ENCODE measurements at places on chromosomes 3 and 15.

DNA sequence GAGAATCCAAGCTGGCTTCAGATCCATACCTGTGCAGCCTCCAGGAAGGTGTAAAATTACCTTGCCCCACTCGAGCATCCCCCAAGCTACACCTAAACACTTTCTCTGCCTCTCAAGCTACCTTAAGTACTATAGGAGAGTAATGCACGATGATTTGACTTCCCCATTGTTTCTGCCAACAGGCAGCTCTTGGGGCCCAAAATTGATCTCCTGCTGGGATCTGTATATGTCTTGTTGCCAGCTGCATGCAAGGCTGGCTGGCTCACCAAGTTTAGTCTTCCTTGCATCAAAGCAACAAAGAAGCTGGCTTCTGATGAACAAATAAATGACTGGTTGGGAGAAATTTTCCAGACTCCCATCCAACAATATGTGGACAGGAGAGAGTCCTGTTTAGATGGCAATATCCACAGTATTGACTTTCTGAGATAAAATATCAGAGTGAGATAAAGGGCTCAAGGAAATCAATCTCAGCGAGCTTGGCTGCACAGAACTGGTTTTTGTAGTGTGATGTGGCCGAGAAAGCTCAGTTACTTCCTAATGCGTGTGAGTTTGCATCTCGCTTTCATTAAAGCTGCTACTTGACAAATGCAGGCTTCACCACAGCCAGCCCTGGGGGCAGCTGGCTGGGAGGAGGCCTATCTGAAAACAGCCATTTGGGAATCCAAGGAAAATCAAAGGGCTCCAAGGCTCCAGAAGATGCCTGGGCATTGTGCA, 140.7 kb downstream of the MINAR1 start:
- no peak for DNase-seq

GRCh38 chr3:149209431-149209830, 12.2 kb downstream of the CP start:
- DNase-seq: no peak

DNA sequence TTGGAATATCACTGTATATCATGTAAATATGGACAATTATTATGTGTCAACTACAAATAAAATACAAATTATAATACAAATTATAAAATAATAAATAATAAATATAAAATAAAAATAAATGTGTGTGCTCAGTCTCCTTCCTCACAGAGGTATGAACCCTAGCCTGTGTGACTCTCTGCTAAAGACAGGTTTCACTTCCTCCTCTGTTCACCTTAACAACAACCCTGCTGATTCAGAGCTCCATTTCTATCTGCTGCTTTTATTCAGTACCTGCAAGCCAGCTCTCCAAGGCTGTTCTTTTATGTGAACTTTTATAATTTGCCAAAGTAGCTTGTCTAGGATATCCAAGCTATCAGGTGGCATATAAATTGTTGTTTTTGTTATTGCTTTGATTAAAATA, 610.7 kb upstream of the GRM7 start:
- DNase-seq: no peak

DNA sequence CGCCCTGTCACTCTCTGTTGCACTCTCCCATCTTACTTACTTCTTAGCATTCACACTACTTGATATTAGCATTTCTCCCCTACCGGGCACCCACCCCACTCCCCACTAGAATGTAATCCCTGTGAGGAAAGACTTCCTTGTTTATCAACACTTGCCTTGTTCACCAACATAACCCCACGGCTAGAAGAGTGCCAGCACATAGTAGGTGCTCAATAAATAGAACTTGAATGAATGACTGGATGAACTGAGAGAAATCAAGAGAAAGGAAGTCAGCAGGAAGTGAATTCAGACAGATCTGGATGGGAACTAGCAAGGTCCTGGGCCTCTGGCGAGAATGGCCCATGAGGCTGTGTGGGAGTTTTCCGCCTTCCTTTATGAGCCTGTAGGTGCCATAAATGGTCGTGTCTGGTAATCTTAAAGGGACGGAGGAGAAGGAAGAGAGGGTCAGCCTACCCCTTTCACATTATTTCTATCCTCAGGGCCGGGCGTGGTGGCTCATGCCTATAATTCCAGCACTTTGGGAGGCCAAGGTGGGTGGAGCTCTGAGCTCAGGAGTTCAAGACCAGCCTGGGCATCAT, 42.4 kb upstream of the HERC1 start:
- no peak for DNase-seq

DNA sequence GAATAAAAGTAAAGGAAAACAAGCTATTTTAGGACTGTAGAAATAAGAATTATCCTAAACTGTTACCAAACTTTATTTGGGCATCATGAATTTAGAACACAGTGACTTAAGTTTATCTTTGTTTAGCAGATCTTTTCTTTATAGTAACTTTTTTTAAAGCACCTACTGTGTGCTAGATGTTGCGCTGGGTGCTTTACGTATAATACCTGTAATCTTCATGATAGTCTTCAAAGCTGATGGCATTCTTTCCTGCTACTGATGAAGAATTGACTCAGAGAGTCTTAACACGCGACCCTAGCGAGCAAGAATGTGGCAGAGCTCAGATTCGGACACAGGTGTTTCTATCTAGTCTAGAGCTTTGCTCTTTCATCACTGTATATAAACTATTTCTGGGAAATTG, 53.9 kb downstream of the CHD2 start:
- DNase-seq: no peak

DNA sequence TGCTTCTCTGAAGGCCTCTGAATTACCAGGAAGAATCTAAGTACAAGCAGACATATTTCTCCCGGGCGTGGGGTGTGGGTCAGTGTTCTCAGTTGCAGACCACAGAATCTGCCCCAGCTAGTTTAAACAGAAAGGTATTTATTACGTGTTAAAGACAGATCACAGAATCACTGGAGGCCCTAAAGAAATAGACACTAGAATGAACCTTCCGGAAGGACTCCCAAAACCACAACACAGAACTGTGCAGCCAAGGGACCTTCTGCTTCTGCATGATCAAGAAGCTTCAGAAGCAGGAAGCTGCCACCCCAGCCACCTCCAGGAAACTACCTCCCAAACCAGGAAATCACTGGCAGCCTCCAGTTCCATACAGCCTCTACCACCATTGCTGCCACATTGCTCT, 32.7 kb upstream of the ZFAND6 start:
- no peak for DNase-seq

- no peak for DNase-seq
Measured at GRCh38 chr3:66485291-66485968, 15.4 kb downstream of the LRIG1 start.

DNA sequence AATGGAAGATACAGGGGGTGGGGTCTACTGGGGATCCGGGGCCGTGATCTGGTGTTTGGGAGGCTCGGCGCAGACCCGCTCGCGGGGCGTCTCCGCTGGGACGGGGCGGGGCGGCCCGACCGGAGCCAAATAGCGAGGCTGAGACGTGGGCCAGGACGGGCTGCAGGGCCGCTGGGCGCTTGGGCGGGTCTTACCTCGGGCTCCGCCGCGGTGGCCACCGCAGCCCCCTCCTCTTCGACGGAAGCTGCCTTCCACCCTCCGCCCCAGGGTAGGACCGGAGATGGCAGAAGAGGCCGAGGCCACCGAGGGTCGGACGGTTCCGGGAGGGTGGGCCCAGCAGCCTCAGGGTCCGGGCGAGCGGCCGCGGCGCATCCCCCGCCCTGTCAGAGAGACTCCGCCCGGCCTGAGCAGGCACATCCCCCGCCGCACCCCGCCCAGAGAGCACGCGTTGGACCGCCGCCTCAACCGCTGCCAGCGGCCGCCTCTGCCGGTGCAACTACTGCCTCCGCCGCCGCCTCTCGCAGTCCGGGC, 399 bp downstream of the MYO9A start:
- DNase-seq: peak; percentile 61

DNA sequence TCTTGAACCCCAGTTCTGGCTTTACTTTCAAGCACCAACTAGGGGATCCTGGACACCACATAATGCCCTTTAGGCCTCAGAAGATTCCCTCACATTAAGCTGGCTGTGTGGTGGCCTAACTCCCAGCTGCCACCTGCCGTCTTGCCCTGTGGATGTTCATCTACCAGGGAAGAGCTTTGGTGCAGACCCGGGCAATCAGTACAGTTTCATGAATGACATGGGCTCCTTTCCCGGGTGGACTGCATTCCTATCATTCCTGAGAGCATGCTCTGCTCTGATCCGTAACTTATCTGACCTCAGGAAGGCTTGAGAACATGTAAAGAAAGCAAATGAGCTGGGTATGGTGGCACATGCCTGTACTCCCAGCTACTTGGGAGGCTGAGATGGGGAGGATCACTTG, 50.0 kb upstream of the GSK3B start:
- no peak for DNase-seq

DNA sequence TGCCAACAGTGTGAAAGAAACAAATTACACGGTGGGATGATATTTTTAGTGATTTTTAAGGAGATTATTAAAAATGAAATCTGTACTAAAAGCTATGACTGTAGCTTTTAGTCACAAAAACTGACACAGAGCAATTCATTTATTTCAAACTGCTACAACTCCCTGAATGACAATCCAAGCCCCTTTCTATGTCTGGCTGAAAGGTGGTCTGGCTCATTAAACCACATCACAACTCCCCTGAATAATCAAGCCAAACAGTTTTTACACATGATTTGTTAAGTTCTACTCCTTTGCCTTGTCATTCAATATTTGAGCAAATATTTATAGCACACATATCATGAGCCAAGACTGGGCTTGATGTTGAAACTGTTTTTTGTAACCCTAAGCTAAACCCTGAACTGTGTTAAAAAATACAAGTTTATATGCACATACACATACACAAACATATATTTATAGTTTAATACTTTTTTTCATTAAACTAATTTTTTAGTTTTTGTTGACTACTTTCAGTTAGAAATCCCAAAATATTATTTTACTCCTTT, 125.5 kb downstream of the RBMS3 start:
- DNase-seq: no peak

GRCh38 chr3:114310695-114311094, 16.9 kb downstream of the TIGIT start:
- no peak for DNase-seq

DNA sequence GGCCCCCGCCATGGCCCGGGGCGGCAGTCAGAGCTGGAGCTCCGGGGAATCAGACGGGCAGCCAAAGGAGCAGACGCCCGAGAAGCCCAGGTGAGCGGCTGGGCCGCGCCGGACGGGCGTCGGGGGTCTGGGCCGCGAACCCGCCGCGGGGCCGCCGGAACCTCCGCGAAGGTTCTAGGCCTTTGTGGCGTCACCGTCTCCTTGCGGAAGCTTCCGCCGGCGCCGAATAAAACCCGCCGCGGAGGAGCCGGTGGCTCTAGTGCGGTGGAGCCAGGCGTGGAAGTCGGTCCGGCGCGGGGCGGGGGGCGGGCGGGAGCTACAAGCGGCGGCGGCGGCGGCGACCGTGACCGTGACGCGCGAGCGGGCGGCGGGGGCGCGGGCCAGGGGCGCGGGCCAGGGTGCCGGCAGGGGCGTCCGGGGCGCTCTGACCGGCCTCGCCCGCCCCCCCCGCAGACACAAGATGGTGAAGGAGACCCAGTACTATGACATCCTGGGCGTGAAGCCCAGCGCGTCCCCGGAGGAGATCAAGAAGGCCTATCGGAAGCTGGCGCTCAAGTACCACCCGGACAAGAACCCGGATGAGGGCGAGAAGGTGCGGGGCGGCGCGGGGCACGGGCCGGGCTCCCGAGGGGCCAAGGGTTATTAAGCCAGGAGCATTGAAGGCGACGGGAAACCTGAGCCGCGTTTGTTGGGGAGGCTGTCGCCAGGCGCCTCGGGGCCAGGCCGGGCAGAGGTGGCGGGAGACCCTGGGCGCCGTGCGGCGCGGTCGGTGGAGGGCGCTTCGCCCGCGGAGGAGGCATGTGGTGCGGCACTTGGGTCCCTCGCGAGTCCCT, at the start of gene DNAJA4:
DNAJA4 (plus strand) TSS at position 259 of the 833 bp plus-strand sequence; CDS start at position 461, 202 bp downstream.
- no peak for DNase-seq

DNA sequence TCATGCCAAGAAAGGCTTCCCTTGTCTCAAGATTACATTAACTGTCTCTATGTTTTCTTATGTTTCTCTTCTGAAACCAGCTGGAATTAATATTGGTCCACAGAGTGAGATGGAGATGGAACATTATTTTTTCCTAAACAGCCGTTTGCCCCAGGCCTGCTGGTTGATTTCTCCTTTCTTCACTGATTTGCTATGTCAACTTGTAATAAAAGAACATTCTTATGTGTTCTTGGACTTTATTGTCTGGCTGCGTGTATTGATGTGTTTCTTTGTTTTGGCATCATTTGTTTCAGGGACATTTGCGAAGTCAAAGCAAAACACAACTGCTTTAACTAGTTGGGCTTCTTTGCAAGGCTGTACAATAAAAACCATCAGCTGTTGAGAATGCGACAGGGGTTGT, 168.5 kb downstream of the FAM43A start:
- DNase-seq: no peak

Measured in HEK293T (cell line).